ENCODE measurements at places on chromosomes 3 and 15.
A peak's percentile ranks its signal among the peaks of the same experiment; 100 is the strongest.

DNA sequence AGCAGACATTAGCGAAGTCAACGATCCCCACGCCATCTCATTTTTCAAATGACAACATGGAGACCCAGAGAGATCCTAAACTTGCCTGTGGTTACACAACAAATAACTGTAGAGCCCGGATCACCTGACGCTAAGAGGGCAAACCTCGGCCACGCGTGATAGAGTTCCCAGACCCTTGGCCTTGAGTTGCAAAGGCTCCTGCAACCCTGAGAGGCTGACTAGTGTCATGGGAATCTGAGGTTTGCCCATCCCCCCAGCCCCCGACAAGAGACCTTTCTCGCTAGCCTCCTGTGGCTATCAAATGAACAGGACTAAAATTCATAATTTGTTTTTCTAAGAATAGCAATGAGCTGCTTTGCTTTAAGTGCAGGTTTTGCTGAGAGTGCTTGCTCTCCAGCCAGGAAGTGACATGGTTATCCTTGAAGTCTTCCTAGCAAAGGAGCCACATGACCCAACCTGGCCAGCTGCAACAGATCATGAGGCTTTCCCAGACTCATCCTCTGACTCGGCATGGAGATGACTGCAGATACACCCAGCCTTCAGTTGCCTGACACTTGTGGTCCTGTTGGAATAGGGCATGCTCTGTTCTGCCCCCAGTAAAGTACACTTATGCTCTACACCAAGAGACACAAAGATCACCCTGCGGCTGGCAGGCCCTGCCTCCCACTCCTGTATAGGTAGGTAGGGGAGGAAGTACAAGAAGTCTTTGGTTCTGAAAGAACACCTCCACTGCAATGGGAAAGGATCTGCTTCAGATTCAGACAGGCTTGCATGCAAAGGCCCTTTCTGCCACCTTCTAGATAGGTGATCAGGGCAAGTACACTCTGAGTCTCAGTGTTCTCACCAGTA is 36.0 kb downstream of the MCF2L2 start:
- H3K36me3 ChIP-seq: peaks cover 2% of the 10 kb centered on the region
- H3K27me3 ChIP-seq: no peaks in the 10 kb centered on the region
- H3K4me3 ChIP-seq: no peak overlapping the region
- no peak for DNase-seq
- H3K27ac ChIP-seq: peak overlapping the region; percentile 62

- no peak overlapping the region for H3K4me3 ChIP-seq
- no peak for DNase-seq
- no peaks in the 10 kb centered on the region for H3K36me3 ChIP-seq
- H3K27ac ChIP-seq: no peak overlapping the region
- peaks cover 5% of the 10 kb centered on the region for H3K27me3 ChIP-seq
- H3K4me1 ChIP-seq: no peaks in the 10 kb centered on the region
These were observed 5.4 kb upstream of the ABHD17C start for GRCh38 chr15:80689716-80690115.

- H3K27me3 ChIP-seq: peaks cover 18% of the 10 kb centered on the region
- no peaks in the 10 kb centered on the region for H3K4me1 ChIP-seq
- H3K27ac ChIP-seq: no peak overlapping the region
These were observed 15.8 kb downstream of the TBC1D21 start for GRCh38 chr15:73889053-73889761.

DNA sequence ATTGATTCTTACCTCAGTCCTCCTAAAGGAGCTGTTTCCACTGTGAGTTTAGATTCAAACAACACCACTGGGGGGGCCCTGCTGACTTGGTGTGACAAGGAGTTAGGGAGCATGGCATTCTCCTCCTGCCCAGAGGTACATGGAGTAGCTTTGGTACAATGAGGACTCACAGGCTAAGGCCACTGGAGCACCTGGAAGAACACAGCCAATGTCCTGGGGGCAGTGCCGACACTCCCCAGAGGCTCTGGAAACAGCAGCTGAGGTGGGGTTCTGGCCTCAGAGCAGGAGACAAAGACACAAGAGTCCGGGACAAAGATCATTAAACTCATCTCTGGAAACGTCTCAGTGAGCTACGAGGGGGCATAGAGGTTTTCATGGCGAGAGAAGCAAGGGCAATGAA is 69.7 kb upstream of the POMGNT2 start:
- no peak for DNase-seq
- no peaks in the 10 kb centered on the region for H3K27me3 ChIP-seq
- H3K36me3 ChIP-seq: no peaks in the 10 kb centered on the region

DNA sequence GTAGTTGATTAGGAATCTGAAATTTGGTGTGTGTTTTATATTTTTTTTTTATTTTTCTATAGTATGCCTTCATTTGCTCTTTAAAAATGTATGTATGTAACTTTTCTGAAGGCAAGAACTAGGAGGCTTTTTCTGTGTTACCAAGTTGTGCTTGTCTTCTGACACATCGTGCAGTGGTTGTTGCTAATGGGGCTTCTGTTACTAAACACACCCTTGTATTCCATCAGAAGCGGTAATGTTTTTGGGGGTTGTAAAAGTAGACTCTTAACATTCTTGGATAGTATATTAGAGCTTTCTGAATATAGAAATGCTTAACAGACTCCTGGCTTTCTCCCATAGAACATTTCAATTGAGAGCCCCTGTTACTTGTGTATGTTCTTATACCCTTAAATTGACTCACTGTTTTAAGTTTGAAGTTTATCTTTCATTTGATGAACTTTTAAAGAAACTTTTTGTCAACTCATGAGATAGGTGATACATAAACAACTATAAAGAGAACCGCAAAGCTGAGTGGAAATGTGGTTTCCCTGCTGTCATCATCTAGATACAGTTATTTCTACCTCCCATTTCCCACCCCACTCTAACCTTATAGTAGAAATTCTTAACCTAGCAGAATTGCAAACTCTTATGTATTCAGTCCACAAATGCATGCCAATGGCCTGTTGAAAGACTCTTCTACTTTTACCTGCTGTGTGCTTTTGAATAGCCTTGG is 2.5 kb downstream of the TIPARP start:
- peaks cover 49% of the 10 kb centered on the region for H3K4me1 ChIP-seq
- no peaks in the 10 kb centered on the region for H3K27me3 ChIP-seq
- H3K36me3 ChIP-seq: peaks cover 44% of the 10 kb centered on the region
- peak overlapping the region; percentile 99 for H3K4me3 ChIP-seq
- no peak overlapping the region for H3K27ac ChIP-seq
- DNase-seq: no peak

- H3K27me3 ChIP-seq: no peaks in the 10 kb centered on the region
- no peak overlapping the region for H3K27ac ChIP-seq
- H3K4me3 ChIP-seq: no peak overlapping the region
- no peak for DNase-seq
- peaks cover 56% of the 10 kb centered on the region for H3K4me1 ChIP-seq
- no peaks in the 10 kb centered on the region for H3K36me3 ChIP-seq
These were observed 154.2 kb downstream of the TIGIT start for GRCh38 chr3:114447950-114448479.

- peaks cover 42% of the 10 kb centered on the region for H3K36me3 ChIP-seq
- no peaks in the 10 kb centered on the region for H3K4me1 ChIP-seq
These were observed 63.6 kb downstream of the AAGAB start for GRCh38 chr15:67190813-67191212.

DNA sequence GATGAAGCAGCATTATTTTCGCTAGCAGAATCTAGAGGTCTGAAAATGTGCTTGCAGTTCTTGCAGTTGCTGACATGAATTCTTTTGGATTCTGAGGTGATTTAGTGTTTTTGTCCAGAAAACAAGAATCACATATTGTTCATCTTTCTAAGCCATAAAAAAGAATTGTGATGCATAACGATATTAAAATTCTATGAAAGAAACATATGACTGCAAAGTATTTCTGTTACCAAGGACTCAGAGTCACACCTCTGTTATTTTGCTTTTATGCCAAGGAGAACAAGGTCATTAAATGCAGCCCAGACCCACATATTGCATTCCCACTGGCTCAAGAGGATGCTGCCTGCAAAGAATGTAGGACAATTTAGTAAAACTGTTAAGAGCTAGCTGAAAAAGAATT is 299.8 kb upstream of the GPR149 start:
- H3K4me1 ChIP-seq: no peaks in the 10 kb centered on the region
- DNase-seq: no peak
- H3K4me3 ChIP-seq: no peak overlapping the region
- no peak overlapping the region for H3K27ac ChIP-seq

- H3K27me3 ChIP-seq: peaks cover 73% of the 10 kb centered on the region
- peak overlapping the region; percentile 90 for H3K4me3 ChIP-seq
- H3K36me3 ChIP-seq: no peaks in the 10 kb centered on the region
- H3K4me1 ChIP-seq: no peaks in the 10 kb centered on the region
- no peak for DNase-seq
- no peak overlapping the region for H3K27ac ChIP-seq
These were observed 1.5 kb downstream of the SFMBT1 start for GRCh38 chr3:53044371-53044710.

- no peak overlapping the region for H3K4me3 ChIP-seq
- no peak overlapping the region for H3K27ac ChIP-seq
- no peaks in the 10 kb centered on the region for H3K27me3 ChIP-seq
- no peaks in the 10 kb centered on the region for H3K36me3 ChIP-seq
These were observed 136.4 kb downstream of the DNAJB8 start for GRCh38 chr3:128330214-128330842.

DNA sequence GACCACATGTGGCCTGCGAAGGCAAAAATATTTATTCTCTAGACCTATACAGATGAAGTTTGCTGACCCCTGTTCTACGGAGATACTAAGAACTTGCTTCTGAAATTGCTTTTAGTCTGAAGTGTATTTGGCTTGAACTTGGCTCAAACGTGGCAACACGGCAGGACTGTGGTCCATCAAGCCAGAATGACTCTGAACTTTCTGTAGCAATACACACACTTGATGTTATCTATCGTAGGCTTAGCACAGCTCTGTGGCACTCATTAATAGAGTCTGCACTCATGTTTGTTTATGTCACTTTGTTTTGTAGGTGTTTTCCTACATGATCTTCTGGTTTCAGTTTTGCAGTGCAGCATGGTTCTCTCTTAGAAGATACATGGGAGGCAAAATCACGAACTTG is 298.1 kb downstream of the ADAMTS17 start:
- H3K4me1 ChIP-seq: peaks cover 7% of the 10 kb centered on the region
- no peak overlapping the region for H3K4me3 ChIP-seq
- no peaks in the 10 kb centered on the region for H3K36me3 ChIP-seq
- H3K27ac ChIP-seq: no peak overlapping the region
- DNase-seq: peak; percentile 37

- no peaks in the 10 kb centered on the region for H3K4me1 ChIP-seq
- DNase-seq: no peak
- H3K27ac ChIP-seq: no peak overlapping the region
- H3K36me3 ChIP-seq: no peaks in the 10 kb centered on the region
These were observed 545.5 kb upstream of the MDFIC2 start for GRCh38 chr3:70857916-70858315.

- H3K27me3 ChIP-seq: no peaks in the 10 kb centered on the region
- DNase-seq: no peak
- H3K4me3 ChIP-seq: no peak overlapping the region
- H3K4me1 ChIP-seq: no peaks in the 10 kb centered on the region
- H3K36me3 ChIP-seq: no peaks in the 10 kb centered on the region
These were observed 32.2 kb downstream of the ANAPC13 start for GRCh38 chr3:134453631-134454030.

- no peak overlapping the region for H3K4me3 ChIP-seq
- H3K27ac ChIP-seq: no peak overlapping the region
- DNase-seq: no peak
- H3K27me3 ChIP-seq: no peaks in the 10 kb centered on the region
- H3K4me1 ChIP-seq: no peaks in the 10 kb centered on the region
These were observed 18.6 kb downstream of the CSTA start for GRCh38 chr3:122343654-122344053.

DNA sequence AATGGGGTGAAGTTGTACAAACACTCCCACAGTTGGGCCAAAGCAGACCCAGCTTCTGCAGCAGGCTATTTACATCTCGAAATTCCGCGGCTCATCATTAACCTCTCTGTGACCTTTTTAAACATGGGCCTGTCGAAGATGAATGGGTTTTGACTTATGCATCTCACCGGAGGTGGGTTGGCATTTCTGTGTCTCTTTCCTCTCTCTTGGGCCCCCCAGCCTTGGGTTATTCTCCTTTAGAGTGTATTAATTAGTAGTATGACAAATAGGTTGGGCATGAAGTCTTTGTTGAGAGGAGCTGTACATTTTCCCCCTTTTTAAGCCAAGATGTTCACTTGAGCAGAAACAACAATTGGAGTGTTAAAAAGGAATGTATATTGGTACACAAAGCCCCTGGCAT is 9.8 kb downstream of the SMAD6 start:
- H3K27ac ChIP-seq: peak overlapping the region; percentile 97
- H3K36me3 ChIP-seq: peaks cover 56% of the 10 kb centered on the region
- DNase-seq: no peak
- peaks cover 71% of the 10 kb centered on the region for H3K4me1 ChIP-seq
- no peak overlapping the region for H3K4me3 ChIP-seq
- H3K27me3 ChIP-seq: no peaks in the 10 kb centered on the region

GRCh38 chr15:29456255-29456654 is 186.6 kb upstream of the NSMCE3 start:
- H3K36me3 ChIP-seq: no peaks in the 10 kb centered on the region
- no peak overlapping the region for H3K27ac ChIP-seq
- H3K4me3 ChIP-seq: no peak overlapping the region
- no peak for DNase-seq

DNA sequence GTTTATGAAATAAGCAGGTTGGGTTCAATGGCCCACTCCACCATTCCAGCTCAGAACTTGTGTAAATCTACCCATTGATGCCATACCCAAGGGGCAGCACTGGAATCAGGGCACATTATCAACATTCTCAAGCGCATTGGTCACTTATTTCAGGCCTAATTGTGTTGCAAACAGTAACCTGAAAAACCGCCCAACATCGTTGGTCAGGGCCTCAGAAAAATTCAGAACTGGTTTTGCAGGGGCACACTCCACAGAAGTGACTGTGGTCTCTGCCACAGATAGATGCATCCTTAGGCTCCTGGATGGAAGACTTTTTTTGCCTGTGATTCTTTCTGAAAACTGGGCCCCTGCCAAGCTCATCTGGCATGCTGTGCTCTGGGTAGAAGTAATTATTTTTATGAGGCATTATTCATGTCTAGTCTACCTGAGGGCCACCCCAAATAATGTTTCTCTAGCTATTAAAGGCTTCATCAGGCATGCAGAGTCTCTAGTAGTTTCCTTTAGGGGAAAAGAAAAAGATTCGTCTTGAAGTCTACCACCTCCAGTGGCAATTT is 21.7 kb upstream of the LRTM1 start:
- H3K36me3 ChIP-seq: no peaks in the 10 kb centered on the region
- no peak overlapping the region for H3K4me3 ChIP-seq
- peaks cover 11% of the 10 kb centered on the region for H3K4me1 ChIP-seq
- no peak for DNase-seq
